ENCODE measurements at places on chromosomes 3 and 15. TPM values are rescaled to one million over a fixed set of nuclear protein-coding genes. Genes with fewer than 3 reads are reported as not detected.

DNA sequence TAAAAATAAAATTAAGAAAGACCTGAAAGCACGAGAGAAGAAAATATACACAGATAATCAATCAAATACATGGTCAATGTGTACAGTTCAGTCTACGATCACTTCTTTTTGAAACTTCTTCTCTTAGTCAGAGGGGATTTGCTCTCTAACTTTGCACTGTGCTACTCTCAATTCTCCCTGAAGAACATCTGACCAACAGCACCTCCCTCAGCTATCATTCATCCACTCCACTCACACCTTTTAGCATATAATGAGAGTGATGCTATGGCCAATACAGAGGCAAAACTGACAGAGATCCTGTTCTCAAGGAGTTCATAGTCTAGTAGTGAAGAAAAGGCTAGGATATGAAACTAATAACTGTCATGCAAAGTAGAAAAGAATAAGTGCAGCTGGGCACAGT lies 45.9 kb downstream of the P3H2 start:
- DNase-seq: no peak

DNA sequence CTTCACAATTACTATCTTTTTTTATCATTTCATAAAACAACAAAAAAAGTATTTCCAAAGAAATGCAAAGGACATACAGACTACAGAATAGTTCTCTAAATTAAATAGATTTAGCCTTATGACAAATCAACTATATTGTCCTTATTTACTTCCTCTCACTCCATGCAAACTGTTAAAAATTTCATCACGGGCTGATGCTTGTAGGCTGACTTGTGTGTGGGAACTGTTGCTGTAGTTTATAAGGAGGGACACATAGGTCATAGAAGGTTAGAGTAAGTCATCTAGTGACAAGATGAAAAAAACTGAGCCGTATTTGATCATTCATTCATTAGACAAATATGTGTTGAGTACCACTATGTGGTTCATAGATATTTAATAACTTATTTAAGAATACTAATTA lies 232.5 kb upstream of the TBL1XR1 start:
- DNase-seq: no peak

Gene TM6SF1
- polyA plus RNA-seq: 57.6 TPM

GRCh38 chr3:153129866-153130265 lies 32.2 kb upstream of the RAP2B start:
- no peak for DNase-seq

DNA sequence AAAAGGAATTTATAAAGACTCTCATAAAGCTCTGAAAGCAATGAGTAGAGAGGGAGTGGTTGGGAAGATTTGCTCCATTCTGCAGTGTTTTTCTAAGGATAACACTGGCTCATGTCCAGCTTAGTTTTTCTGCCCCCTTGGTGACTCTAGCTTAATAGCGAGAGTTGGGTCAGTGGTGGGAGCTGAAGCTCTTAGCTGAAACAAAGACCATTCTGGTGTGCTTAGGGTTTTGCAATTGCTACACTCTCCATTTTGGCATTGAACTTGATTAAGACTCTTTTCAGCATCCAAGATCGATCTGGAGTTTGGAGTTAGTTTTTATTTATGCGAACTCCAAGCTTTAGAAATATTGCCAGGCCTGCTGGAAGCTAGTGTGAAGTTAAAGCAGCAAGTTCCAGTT lies 98.0 kb downstream of the ATG7 start:
- peak; percentile 93 for DNase-seq

Gene VWA5B2
- polyA plus RNA-seq: 0.26 TPM

DNA sequence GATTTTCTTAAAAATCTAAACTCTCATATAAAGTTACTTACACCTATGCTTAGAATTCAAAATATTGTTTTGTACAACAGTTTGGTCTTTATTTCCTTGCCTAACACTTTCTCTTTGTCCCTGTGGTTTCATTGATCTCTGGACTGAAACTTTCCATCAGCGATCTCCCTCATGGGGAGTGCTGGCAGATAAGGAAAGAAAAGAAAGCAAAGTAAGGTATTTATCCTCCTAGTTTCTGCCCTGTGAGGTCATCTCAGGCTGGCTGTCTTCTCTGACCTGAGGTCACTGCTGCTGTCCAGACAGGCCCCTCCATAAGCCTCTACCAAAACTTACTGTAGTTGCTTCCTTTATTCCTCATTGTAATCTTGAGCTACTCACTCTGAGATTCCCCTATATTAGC lies 57.9 kb upstream of the EPHA6 start:
- DNase-seq: no peak

- DNase-seq: no peak
Measured at GRCh38 chr3:133830071-133830470, 24.5 kb downstream of the SRPRB start.

GRCh38 chr15:65634356-65634755 lies 12.6 kb downstream of the SLC24A1 start:
- DNase-seq: no peak

Gene MOBP
- polyA plus RNA-seq: 0.08 TPM

DNA sequence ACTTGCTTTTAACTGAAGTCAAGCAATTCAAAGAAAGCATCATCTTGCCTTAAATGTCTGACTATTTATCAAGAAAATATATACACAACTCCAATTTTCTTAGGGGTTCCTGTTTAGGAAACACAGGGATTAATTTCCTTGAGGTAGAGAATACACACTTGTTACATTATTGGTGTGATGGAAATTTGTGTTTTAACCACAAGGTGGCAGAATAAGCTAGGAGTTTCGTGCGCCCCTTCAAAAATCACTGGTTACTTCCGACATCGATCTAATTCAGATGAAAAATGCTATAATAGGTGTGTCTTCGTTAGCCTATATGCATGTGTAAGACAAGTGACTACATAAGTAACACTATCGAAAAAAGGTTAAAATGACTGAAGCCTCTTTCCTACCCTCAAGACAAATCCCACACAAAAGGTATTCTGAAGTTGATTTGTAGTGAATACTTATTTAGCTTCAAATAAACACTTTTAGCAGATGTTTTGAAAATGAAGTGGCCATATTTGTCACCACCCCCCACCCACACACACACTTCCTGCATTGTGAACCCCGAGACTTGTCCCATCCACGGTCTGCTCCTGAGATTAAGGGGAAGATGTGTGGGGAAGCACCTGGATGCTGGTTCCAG lies 246.5 kb downstream of the ROBO1 start:
- DNase-seq: peak; percentile 52

Gene ZWILCH
- 16.2 TPM for polyA plus RNA-seq

- DNase-seq: peak; percentile 74
Measured at GRCh38 chr15:88454867-88455810, 12.0 kb downstream of the MRPL46 start.

Gene GOLGA6L9
- 2.7 TPM for polyA plus RNA-seq

- DNase-seq: no peak
Measured at GRCh38 chr3:9133656-9134055, 115.8 kb downstream of the SRGAP3 start.

Gene CCR9
- polyA plus RNA-seq: not detected

DNA sequence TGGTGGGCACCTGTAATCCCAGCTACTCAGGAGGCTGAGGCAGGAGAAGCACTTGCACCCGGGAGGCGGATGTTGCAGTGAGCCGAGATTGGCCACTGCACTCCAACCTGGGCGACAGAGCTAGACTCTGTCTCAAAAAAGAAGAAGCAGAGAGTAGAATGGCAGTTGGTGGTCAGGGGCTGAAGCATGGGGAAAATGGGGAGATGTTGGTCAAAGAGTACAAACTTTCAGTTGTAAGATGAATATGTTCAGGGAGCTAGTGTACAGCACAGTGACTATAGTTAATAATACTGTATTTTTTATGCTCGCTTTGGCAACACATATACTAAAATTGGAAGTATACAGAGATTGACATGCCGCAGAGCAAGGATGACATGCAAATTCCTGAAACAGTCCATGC lies 41.5 kb downstream of the PCNP start:
- no peak for DNase-seq

Gene PPIP5K1
- 9.9 TPM for polyA plus RNA-seq

Gene KIF15
- polyA plus RNA-seq: 18.0 TPM

Gene PARP6
- polyA plus RNA-seq: 43.7 TPM

DNA sequence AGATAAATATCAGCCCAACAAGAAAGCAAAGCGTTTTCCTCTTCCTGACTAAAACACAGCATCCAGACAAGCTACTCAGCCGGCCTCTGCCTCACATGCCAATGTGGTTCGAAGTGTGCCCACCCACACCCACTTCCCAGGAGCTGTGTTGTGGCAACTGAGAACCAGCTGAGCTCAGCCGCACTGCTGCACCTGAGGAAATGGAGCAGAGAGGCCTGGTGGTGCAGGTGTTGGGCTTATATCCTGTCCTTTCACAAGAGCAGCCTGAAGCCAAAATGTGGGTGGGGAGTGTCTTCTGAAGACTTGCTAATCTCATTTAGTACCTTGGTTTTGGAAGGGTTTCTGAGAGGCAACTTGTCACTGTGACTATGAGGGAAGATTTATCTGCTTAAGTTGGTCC lies 23.0 kb upstream of the RETNLB start:
- DNase-seq: no peak
